H4 (cell line): ENCODE measurements at places on chromosomes 2 and 18. TPM values are rescaled to one million over a fixed set of nuclear protein-coding genes. Genes with fewer than 3 reads are reported as not detected.
A peak's percentile ranks its signal among the peaks of the same experiment; 100 is the strongest.

DNA sequence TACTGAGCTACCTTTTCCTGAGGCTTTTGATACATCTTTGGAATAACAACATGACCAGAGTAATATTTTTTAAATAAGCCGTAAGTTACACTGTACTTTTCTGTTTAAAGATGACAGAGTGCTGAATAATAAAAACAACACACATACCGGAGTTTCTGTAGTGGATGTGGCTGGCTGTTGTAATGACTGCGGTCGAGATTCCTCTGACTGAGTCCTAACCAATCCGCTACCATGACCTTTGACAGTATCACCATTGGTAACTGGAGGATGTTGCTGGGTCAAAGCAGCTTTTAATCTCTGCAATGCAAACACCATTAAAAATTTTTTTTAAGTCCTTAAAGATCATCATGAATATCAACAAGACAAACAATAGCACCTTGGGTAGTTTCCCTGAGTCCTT, 70.7 kb downstream of the ATF2 start:
- peak; percentile 25 for DNase-seq

The NEMP2 gene
- total RNA-seq: 14.6 and 16.5 TPM in 2 replicates

- DNase-seq: no peak
Observed at GRCh38 chr18:74702950-74703349, 105.3 kb downstream of the ZNF407 start.

- DNase-seq: no peak
Observed at GRCh38 chr2:13581471-13581870, 864.7 kb downstream of the TRIB2 start.

GRCh38 chr18:49851624-49852023, 38.3 kb upstream of the ACAA2 start:
- peak; percentile 61 for DNase-seq

DNA sequence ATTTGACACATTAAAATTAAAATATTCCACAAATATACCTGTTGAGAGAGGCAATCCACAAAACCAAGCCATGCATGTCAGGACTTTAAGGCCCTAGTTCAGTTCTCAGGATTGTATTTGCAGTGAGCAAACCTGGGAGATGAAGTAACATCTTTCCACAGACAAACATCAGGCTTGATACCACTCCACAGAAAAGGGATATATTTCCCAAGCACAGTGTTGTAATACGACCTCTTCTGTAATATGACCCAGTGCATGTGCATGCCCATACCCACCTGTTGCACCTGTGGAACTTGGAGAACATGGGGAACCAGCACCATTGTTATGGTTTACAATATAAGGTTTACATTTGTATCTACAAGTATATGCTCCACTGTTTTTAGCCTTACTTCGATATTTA, 184.0 kb downstream of the PDE11A start:
- DNase-seq: no peak

- no peak for DNase-seq
Observed at GRCh38 chr2:197078535-197078934, 152.0 kb upstream of the PGAP1 start.

DNA sequence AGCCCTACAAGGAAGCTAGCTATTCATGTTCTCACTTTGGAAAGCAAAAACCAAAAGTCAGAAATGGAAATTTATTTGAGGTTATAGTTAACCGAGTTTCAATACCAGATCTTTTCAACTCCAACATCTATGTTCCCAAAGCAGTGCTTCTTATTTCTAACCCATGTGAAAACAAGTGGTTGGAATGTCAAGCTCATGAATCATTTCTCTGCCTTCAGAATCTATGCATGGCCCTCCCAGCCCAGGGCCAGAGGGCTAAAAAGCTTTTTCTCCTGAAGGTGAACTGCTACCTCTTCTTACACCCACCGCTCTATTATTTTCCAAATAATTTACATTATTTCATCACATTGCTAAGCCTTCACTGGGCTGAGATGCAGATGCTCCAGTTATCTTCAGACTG, 158.4 kb downstream of the SP3 start:
- DNase-seq: no peak

- no peak for DNase-seq
Observed at GRCh38 chr18:29377346-29377745, 1200.4 kb upstream of the CDH2 start.

The SAG gene
- not detected in 2 replicates for total RNA-seq
